ENCODE measurements at places on chromosomes 5 and 9.

DNA sequence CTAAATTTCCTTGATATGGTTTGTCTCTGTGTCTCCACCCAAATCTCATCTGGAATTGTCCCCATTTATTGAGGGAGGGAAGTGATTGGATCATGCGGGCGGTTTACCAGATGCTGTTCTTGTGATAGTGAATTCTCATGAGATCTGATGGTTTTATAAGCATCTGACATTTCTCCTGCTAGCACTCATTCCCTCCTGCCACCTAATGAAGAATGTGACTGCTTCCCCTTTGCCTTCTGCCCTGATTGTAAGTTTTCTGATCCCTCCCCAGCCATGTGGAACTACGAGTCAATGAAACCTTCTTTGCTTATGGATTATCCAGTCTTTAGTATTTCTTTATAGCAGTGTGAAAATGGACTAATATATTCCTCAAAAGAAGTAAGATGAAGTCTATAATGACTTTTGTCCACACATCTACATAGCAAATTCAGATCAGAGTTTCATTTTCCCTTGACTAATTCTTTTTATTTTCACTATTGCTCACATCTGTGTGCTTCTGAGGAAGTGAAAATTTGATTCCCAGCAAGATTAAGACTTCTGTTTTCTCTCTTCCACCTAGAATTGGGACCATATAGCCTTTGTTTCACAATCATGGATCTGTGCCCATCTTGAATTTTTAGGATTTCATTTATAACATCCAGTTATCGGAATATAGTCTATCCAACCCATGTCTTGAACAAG lies 393.5 kb downstream of the DMAC1 start:
- no peak for DNase-seq

- DNase-seq = no peak
Observed at GRCh38 chr9:4828761-4829160, 36.0 kb downstream of the RCL1 start.

GRCh38 chr9:34892886-34893285 lies 65.2 kb upstream of the PHF24 start:
- DNase-seq = no peak

DNA sequence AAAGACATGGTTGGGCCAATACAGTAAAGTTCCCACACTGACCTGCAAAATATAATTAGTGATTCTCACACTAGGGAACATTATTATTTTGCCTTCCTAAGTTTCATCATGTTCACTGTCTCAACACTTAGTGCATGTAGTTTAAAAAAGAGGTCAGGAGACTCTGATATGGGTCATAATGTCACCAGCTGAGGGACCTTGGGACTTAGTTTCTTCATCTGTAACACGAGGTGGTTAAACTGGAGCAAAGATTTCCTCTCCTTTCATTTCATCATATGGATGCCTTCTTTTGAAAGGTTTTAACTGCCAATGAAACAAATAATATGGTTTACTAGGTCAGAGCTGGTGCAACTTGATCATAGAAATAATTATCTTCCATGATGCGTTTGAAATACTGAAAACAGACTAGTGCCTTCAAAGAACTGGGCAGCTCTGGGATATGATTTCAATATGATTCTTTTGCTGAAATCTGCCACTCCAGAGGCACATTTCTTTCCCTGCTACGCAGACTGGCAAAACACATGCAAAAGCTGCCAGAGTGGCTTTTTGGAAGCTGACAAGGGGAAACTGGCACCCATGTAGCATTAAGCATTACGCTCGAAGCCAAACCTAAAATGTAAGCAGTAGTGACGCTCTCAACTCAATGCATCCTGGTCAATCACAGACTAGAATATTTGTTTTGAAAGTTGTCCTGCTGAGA lies 20.8 kb downstream of the RETREG1 start:
- DNase-seq = no peak

DNA sequence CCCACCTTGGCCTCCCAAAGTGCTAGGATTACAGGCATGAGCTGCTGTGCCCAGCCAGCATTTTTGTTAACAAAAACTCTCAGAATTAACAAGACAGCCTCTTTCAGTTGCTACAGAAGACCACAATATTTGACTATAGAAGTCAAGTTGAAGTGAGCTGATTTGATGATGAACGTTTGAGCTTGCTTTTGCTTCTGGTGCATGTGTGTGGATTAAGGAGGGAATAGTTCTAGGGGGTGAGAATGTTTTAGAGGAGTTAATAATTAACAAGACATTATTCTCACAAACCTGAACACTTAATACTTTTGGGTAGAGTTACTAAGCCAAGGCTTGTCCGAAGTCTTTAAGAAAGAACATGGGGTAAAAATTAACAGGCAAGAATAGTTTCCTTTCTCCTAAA lies 191.6 kb downstream of the TENT4A start:
- no peak for DNase-seq

DNA sequence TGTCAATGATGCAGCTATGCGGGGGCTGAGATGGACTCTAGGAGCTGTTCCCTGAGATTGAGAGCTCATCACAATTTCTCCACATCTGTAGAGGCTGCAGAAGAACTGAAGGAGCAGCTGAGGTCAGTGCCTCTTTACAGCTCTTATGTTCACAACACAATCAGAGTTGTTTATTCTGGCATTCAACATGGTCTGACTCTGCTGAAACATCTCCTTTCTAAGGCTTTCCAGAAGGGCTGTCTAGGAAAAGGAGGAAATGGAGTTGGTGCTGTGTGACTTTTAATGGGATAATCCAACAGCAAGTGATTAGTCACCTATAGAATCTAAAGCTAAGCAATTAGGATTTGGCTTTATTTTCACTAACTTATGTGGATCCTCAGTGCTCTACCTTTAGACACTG lies 6.0 kb downstream of the POU5F2 start:
- no peak for DNase-seq

DNA sequence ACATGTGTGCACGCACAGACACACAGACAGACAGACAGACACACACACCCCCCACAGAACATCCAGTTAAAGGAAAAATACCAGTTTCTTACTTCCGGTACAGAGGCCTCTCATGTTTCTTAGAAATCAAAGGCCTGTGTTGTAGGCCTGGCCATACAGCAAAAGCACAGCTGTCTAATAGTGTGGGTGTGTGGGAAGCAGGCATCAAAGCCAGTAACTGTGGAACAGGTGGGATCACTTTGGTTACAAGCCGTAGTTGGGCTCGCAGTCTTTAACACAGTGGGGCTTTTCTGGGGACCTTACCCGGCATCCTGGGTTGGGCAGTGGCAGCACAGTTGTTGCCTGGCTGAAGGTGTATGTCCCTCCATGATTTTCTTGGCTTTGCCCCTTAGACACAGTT lies 55.2 kb downstream of the FBXL7 start:
- no peak for DNase-seq

GRCh38 chr9:75612754-75613153 lies 277.7 kb upstream of the PCSK5 start:
- DNase-seq = no peak

DNA sequence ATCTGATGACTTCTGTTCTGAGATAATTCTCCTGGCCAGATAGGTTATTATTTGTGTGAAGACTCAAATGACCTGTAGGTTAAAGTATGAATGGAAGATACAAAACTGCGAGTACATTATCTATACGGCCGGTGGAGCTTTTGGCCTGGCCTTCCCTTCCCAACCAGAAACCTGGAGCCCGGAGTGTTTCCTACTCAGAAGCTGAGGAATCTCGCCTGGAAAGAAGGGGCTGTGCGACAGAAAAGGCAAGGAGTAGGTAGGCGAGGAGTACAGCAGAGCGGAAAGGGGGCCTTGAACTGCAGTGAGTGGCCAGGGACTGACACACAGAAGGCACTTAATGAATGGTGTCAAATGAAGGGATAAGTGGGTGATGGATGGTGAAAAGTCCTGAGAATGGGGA lies 34.6 kb downstream of the ANGPTL2 start:
- no peak for DNase-seq

DNA sequence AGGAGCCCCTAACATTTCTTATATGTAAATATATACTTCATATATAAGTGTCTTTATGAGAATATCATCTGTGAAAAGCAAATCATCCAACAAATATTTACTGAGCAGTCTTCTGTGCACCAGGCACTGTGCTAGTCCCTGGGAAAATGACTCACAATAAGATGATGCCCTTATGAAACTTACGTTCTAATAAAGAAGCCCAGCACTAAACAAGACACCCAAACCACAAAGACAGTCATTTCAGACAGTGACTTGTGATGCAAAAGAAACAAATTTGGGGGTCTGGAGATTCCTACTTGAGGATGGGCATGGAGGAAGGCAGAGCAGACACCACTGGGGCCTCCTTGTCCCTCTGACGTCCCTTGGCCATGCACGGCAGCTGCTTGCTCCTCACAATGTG lies 30.6 kb upstream of the PPP1R2B start:
- DNase-seq = no peak

DNA sequence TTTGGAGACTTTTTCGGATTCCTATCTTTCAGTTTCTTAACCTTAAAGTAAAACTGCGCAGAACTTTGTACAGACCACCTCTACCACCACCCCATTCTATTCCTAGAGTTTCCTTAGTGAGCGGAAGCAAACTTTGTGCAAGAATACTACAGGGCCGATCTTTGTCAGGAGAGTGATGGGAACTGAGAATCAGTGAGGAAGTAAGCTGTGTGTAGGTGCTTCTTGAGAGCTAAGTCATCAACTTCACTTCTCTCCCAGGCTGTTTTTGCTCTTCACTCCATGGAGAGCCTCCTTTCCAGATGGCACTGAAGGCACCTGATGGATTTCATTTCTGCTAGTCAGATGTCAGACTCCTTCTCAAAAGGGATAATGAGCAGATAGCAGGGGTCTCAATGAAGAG lies 127.3 kb downstream of the SPATA31D1 start:
- DNase-seq = no peak

DNA sequence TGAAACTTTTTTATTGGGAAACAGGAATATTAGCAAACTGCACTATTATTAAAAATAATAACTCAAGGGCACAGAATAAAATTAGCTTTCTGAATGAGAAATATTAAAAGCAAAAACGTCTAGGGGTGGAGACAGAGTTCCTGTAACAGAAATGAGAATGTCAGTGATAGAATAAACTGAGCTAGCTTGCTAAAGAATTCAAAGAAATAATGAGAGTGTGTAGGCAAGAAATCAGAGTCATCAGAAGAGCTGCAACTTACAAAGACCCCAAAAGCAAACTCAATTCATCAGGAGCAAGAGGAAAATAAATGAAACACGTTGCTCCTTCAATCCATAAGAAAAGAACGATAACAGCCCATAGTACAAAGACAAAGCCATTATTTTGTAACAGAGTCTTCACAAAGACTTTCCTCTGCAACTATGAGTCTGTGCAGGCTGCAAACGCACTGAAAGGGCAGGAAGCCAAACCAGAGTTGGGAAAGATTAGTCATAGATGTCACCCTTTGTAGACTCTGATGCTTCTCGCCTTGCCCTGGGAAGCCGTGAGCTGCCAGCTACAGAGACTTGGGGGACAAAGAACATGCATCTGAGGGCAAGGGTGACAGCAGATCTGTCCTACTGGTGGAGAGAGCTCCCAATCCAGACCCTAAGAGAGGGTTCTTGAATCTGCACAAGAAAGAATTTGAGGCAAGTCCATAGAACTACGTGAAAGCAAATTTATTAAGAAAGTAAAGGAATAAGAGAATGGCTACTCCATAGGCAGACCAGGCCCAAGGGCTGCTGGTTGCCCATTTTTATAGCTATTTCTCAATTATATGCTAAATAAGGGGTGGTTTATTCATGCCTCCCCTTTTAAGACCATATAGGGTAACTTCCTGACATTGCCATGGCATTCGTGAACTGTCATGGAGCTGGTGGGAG lies 40.8 kb downstream of the SHC3 start:
- no peak for DNase-seq

DNA sequence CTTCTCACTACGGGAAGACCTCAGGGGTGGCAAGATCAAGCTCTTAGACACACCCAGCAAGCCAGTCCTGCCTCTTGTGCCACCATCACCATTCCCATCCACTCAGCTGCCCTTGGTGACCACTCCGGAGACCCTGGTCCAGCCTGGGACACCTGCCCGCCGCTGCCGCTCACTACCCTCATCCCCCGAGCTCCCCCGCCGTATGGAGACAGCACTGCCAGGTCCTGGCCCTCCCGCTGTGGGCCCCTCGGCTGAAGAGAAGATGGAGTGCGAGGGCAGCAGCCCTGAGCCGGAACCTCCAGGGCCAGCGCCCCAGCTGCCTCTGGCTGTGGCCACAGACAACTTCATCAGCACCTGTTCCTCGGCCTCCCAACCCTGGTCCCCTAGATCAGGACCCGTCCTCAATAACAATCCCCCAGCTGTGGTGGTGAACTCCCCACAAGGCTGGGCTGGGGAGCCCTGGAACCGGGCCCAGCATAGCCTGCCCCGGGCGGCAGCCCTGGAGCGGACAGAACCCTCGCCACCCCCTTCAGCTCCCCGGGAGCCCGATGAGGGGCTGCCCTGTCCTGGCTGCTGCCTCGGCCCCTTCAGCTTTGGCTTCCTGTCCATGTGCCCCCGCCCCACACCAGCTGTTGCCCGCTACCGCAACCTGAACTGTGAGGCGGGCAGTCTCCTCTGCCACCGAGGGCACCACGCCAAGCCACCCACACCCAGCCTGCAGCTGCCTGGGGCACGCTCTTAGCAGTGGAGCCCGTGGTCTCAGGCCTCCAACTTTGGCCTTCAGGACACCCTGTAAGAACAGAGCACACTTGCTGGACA lies 4.1 kb downstream of the TESK1 start:
- DNase-seq = no peak

DNA sequence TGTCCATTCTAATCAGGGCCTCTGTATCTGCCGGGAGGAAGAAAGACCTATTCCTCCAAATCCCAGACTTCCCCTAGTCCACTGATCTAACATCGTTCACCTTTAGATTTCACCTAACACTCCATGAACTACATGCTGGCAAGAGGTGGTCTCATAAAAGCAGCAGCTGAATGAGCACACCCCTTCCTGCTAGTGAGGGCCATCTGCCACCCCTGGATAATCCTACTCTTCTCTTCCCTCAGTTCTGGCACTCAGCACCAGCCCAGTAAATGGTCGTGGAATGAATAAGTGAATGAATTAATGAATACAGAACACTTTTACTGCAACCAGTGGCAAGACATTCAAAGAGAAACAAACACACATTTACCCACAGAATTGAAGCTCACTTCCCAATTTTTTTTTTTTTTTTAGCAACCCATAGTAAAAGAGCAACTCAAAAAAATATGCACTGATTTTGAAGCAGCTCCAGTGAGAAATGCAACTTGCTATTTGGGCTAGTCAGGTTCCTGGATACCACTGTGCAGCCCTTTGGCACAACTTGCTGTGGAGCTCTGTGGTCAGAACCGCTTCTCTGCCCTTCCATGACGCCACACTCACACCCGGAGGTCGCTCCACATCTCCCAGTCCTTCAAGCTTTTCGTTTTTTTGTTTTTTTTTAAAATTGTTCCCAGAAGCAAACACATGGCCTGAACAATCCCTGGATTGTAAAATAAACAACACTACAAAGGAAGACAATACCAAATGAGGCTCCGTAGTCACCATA lies 6.2 kb downstream of the RNF183 start:
- no peak for DNase-seq

DNA sequence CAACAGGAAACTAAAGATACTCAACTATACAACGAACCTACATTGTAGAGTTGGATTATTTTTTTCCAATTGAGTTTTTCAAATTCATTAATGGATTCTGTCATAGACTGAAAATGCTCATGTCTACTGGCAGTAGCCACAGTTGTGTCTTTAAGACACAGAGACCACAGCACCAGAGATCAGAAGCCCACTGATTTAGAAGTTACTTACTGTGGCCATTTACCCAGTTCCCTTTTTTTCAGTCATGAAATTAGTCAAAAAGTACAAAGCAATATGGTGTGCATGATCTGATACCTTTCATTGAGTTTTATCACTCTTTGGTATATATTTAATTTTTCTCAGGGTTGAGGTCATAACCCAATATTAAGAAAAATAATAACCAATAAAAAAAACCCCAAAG lies 1640.2 kb upstream of the WWC1 start:
- DNase-seq = no peak

GRCh38 chr5:23893561-23893960 lies 386.2 kb downstream of the PRDM9 start:
- DNase-seq = no peak

Measured in natural killer cell (primary cell).